ENCODE measurements at places on chromosomes 1 and 21.

GRCh38 chr1:245690156-245690690 lies 535.4 kb downstream of the KIF26B start:
- DNase-seq, result peak; percentile 49

GRCh38 chr1:159803956-159804689 lies 2.0 kb downstream of the FCRL6 start:
- DNase-seq, result no peak

GRCh38 chr1:1827089-1827848 lies 49.0 kb upstream of the NADK start:
- DNase-seq, result no peak

GRCh38 chr1:233238884-233239431 lies 56.6 kb downstream of the PCNX2 start:
- DNase-seq, result peak; percentile 50

- peak; percentile 79 for DNase-seq
Observed at GRCh38 chr1:111754984-111755330, 744 bp upstream of the DDX20 start.

- DNase-seq, result no peak
Observed at GRCh38 chr1:45443580-45444446, 47.1 kb downstream of the TESK2 start.

Measured in muscle of leg (tissue), 16 donors.